Stimulated activated CD8-positive, alpha-beta memory T cell treated with anti-CD3 and anti-CD28 coated beads, Interleukin-7, amount 100 ng/mL, for 4 hours (primary cell): ENCODE measurements at places on chromosomes 5 and 9.

DNA sequence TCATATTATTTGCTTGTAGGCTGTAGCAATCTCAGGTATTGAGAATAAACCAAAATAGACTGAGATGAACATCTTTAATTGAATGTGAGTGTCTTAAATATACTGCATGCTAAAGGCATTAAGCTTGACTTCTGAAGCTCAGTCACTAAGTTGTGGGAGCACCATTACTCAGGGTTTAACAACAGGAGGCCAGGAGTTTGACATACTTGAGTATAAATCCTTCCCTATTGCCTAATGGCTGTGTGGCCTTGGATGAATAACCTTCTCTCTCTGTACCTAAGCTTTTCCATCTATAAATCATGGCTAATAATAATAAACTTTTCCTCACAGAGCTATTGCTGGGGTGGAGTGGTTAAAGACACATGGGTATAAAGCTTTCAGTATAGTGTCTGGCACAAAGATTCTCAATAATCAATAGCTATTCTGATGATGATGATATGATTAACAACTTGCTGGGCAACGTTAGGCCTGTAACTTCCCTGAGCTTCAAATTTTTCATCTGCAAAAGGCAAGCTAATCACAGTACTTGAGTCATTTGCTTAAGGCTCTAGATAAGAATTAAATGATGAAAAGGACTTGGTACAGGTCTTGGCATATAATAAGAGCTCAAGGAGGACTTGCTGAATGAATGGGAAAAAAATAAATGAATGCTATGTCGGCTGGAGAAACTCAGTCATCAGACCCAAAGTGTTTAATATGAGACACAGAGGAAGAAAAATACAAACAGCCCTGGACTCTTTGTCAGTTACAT is 174.0 kb upstream of the IL12B start:
- no peak for DNase-seq

- no peak for DNase-seq
Measured at GRCh38 chr9:105269593-105269992, 25.1 kb downstream of the SLC44A1 start.

DNA sequence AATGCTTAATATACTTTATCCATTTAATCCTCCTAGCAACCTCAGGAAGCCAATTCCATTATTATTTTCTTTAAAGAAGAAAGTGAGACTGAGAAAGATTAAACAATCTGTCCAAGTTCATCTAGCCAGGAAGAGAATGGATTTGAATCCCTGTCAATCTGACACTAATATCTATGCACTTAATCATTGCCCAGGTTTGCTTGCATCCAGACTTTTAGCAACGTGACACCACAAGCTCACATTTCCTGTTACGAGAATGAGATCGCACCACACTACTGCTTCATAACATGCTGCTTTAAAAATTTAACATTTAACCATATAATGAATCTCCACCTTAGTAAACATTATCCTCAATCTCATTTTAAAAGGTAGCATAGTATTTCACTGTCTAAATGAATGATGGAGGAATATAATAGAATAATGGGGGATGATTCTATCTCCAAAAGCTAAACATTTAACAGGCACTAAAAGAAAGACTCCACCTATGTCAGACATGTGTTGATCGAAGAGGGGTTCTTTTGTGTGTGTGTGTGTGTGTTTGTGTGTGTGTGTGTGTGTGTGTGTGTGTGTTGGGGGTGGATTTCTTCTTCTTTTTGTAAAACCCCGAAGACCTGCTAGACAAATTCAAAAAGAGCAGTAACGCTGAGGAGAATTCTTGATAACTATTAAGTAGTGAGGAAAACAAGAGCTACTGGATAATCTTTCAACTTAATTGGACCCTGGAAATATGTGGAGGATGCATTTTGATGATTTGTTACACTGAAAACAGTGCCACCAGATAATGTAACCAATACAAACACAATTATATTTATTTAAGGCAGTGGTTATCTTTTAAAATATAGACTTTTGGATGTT is 138.7 kb upstream of the NR3C1 start:
- DNase-seq = no peak

- DNase-seq = no peak
Measured at GRCh38 chr5:56337715-56338319, 104.7 kb upstream of the ANKRD55 start.

DNA sequence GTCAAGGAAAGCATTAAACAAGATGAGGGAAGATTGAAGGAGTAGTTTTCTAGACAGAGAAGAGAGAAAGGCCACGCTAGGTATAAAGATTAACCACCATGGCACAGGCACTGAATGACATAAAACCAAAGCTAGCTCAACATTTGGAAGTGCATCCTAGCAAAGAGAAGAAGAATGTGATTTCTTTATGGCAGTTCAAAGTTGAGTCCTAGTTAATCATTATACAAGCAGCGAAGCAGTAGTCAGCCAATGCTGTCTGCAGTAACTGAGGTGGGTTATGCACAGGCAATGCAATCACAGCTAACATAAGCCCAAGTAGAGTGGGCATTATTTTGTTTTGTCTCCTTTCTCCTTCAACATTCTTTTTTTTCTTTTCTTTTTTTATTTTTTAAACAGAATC is 24.0 kb upstream of the ANKRD31 start:
- DNase-seq = no peak

DNA sequence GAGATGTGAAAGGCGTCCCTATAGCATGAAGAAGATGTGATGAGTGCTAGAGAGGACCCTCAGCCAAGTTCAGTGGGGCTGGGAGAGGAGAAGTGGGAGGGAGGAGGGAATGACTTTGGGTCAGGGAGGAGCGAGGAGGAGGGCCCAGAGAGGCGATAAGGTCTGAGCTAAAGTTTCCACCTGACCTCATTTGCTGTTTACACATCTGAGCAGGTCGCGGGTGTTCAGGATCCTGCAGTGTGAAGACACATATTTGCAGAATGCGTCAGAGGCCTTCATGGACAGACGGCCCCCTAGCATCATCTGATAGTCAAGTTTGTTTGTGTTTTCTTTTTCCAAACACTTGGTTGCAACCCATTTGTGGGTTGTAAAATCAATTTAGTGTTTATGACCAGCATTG is 18.9 kb upstream of the IGFBPL1 start:
- no peak for DNase-seq

DNA sequence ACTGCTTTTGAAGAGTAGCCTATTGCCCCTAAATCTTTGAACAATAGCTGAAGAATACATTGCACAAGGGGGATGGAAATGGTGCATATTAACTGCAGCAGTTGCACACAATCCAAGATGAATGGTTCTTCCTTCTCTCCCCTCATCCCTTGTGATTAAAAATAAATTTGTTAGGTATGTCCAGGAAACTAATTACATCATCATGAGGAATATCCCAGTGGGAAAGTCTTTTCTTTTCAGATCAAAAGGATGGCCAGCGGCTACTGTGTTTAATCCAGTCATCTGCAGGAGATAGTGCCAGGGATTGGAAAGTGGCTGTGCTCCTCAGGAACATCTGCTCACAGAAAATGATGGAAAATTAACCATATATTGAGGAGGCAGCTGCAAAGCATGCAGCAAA is 508.4 kb upstream of the SEMA6A start:
- no peak for DNase-seq

DNA sequence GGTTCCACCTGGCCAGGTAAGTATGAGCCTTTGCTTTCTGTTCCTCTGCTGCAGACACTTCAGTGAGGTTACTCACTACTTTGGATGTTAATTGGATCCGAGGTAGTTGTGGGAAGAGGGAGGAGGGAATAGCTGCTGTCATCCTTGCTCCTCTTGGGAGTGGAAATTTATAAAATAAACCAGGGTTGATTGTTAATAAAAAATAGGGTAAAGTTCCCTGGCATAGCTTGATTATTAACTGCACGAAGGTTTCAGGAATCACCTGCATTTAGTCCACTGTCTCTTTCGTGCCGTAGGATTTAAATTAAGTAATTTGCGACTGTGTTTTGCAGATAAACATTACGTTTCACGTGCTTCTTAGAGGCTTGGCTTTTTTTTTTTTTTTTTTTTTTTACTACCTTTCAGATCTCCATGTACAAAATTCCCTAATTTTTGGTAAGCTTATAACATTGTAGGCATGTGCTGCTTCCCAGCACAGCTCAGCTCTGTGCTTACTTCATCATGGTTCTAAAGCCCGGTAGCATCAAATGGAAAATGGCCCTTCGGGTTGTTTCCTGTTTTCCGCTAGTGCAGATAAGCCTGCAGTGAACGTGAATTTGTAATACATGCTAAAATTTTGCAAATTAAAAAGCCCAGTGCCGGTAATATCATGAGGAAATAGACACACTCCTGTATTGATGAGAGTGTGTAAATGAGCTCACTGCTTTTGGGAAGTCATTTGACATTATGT is 26.9 kb upstream of the LTC4S start:
- no peak for DNase-seq

- no peak for DNase-seq
Measured at GRCh38 chr5:35681911-35682310, 64.2 kb downstream of the SPEF2 start.

DNA sequence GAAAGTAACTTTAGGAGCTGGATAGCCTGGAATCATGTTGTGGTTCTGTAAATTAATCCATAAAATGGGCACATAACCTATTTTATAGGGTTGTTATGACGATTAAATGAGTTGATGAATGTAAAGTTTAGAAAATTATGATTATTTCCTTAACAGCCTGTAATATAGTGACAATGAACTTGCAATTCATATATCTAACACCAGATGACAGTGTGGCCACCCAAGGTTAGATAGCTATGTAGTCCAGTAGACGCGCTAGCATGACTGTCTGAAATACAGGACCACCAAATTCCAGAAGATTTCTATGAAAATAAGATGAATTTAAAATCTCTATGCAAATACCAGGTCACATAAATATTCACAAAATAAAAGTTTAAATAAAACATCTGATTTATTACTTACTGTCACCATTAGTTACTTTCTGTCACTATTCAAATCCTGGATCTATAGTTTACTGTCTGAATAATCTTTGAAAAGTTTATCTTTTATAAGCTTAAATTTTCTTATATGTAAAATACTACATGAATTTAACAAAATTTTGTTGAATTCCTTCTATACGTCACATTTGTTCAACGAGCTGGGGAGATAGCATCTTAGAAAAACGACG is 26.1 kb upstream of the MACIR start:
- DNase-seq = no peak

GRCh38 chr5:75885849-75886596 is 168.8 kb upstream of the POC5 start:
- no peak for DNase-seq

DNA sequence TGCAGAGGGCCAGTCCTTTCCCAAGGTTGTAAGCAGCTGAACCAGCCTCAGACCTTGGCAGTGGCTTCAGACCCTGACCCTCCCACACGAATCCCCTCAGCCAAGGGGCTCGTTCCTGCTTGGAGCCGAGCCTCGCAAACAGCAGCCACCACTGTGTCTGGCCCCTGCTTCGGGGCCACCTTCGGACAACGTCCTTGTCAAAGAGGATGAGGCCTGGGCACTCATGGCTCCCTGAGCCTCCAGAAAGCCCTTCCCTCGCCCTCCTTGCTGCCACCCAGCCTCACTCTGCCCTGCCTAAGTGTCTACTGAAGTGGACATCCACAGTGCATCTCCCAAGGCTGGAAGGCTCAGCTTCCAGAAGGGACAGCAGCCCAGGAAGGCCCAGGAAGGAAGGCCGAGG is 161.7 kb downstream of the OLFM1 start:
- no peak for DNase-seq

- no peak for DNase-seq
Measured at GRCh38 chr9:99235926-99236634, 14.0 kb downstream of the SEC61B start.

DNA sequence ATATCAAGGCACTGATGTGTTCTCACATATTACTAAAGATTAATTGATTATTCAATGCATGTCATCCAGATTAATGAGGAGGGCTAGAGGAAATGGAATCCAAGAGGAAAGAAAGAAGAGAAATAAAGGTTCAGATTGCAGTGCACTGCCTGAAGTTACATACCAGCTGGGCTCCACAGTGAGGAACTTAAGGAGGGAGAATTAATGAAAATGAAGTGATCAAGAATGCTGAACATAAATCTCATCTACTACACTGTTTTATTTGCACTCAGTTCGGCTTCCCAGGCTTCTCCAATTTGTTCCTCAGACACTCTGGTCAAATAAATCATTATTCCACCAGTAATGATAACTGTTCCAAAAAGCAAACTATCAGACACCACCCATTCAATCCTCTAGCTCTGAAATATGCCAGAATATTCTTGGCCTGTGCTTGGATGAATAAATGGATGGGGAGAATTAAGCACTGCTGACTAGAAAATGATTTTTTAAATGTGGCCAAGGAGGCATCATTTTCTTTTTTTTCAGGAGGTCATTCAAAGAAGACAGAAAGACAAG is 88.6 kb upstream of the FBN2 start:
- no peak for DNase-seq

- no peak for DNase-seq
Measured at GRCh38 chr5:81794226-81794625, 43.3 kb upstream of the SSBP2 start.

- DNase-seq = no peak
Measured at GRCh38 chr5:146302406-146302805, 36.2 kb upstream of the POU4F3 start.

- no peak for DNase-seq
Measured at GRCh38 chr5:53321721-53322120, 158.7 kb upstream of the FST start.

GRCh38 chr9:118624608-118625007 is 744.6 kb downstream of the BRINP1 start:
- no peak for DNase-seq

GRCh38 chr5:132782101-132782500 is 5.1 kb upstream of the SEPTIN8 start:
- no peak for DNase-seq

- no peak for DNase-seq
Measured at GRCh38 chr9:631596-631995, 209.9 kb upstream of the DMRT1 start.

DNA sequence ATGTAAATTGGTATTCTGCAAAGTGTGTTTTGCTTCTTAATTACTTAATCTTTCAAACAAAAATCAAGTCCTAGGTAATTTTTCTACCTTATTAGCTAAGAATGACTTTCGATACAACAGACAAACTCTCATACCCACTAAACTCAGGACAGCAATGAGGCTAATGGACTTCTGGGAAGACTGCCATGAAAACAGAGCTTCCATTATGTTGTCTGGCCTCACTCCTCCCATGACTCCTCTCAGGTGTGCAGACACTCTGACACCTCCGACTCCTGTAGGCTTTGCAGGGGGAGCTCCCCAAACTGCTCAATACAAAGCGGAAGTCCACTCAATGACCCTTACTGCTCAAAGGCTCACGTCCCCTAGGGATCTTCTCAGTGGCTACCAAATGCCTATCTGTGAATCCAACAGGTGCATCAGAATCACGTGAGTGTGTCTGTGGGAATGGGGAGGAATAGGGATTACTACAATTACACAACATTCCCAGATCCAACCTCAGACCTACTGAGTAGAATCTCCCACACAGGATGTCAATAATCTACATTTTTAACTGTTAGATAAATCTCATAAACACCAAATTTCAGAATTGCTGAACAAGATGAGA is 289.9 kb downstream of the RAB3C start:
- DNase-seq = no peak

GRCh38 chr9:88791105-88791805 is 200.0 kb upstream of the S1PR3 start:
- no peak for DNase-seq
